ENCODE measurements at places on chromosomes 2 and 18. TPM values are rescaled to one million over a fixed set of nuclear protein-coding genes. Genes with fewer than 3 reads are reported as not detected.

The MAP2 gene
- total RNA-seq, result 2.1 TPM

The AMMECR1L gene
- 15.8 TPM for total RNA-seq

GRCh38 chr2:37358466-37358865 is 14.0 kb downstream of the QPCT start:
- no peak for DNase-seq

GRCh38 chr2:84971510-84972206 is 697 bp downstream of the KCMF1 start:
- DNase-seq, result no peak

The CRACDL gene
- total RNA-seq, result 0.79 TPM

Data from A172 (cell line).